Omental fat pad (tissue), 4 donors: ENCODE measurements at places on chromosomes 6 and 20. TPM values are rescaled to one million over a fixed set of nuclear protein-coding genes. Genes with fewer than 3 reads are reported as not detected.

The BMP7 gene
- total RNA-seq = 5.1 TPM

GRCh38 chr6:142848156-142848555 is 96.8 kb downstream of the HIVEP2 start:
- no peak for DNase-seq

The CGA gene
- not detected for total RNA-seq

- DNase-seq = no peak
Measured at GRCh38 chr6:17633465-17634188, 33.5 kb downstream of the FAM8A1 start.

DNA sequence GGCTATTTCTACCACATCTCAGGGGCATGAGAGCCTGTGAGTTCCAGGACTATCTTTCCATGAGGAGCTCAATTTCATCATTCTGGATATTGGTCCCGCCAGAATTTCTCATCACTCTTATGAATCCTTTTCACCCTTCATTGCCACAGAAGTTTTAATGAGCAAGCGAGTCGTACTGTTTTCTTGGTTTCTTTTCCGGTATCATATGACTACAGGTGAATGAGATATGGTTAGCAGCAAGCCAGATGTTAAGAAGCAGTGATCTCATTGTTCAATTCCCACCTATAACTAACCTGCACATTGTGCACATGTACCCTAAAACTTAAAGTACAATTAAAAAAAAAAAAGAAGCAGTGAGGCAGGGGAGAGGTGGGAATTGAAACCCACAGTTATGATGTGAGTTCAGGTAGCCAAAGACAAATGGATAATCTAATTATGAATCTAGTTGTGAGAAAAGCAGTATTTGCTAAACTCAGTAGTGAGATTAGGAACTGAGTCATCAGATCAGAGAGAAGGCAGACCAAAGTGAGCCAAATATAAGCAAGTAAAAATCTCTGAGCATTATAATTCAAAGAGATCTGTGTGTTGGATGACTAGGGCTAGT is 78.0 kb upstream of the ELOVL5 start:
- DNase-seq = no peak

GRCh38 chr6:166956444-166957086 is at the start of gene RNASET2:
Gene RNASET2, minus strand, starts transcription at chr6:166956550. Its CDS starts 368 bp downstream, at chr6:166956182.
- DNase-seq = peak; percentile 83

The KHDC1L gene
- not detected for total RNA-seq

DNA sequence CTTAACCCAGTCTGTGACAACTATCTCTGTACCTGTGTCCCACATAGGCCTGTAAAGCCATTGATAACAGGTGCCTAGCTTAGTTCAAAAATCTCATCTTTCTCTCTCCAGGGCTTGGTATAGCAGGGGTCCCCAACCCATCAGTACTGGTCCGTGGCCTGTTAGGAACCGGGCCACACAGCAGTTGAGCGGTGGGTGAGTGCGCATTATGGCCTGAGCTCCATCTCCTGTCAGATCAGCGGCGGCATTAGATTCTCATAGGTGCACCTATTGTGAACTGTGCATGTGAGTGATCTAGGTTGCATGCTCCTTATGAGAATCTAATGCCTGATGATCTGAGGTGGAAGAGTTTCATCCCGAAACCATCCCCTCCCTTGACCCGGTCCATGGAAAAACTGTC is 3.4 kb downstream of the LYRM4 start:
- DNase-seq = no peak

- no peak for DNase-seq
Measured at GRCh38 chr6:155495011-155495768, 39.6 kb upstream of the NOX3 start.

GRCh38 chr6:133705066-133705465 is 183.8 kb upstream of the TCF21 start:
- no peak for DNase-seq

The FAXC gene
- 0.16 TPM for total RNA-seq

- DNase-seq = no peak
Measured at GRCh38 chr6:24827970-24828369, 29.3 kb upstream of the ARMH2 start.

- no peak for DNase-seq
Measured at GRCh38 chr20:56465997-56466396, 2.4 kb upstream of the RTF2 start.

The PLA2G7 gene
- 24.4 TPM for total RNA-seq

GRCh38 chr20:23652371-23652770 is 14.6 kb upstream of the CST3 start:
- DNase-seq = no peak

- no peak for DNase-seq
Measured at GRCh38 chr6:9985481-9985880, 429.4 kb downstream of the TFAP2A start.

DNA sequence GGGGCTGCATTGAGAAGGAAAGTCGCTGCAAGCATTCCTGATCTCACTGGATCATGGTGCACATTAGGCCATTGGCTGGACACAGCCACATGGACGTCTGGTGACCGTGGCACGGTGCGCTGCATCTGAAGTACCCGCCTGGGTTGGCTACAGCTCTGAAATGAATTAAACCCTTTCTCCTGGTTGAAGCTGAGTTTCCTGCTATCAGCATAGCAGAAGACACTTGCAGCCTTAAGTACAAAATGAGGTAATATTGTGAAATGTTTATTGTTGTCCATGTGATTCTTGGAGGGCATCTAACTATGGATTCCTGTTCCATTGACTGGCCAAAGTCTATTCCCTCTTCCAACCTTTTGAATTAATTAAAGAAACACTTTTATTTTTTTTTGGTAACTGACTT is 89.8 kb upstream of the ADTRP start:
- no peak for DNase-seq

GRCh38 chr20:31674895-31675827 is 37.4 kb downstream of the COX4I2 start:
- no peak for DNase-seq

The PRL gene
- not detected for total RNA-seq

- no peak for DNase-seq
Measured at GRCh38 chr6:137240168-137240567, 21.0 kb upstream of the IFNGR1 start.
